ENCODE measurements at places on chromosomes 2 and 18. TPM values are rescaled to one million over a fixed set of nuclear protein-coding genes. Genes with fewer than 3 reads are reported as not detected.

GRCh38 chr2:202541137-202541536 is 93.6 kb upstream of the FAM117B start:
- peak; percentile 31 for DNase-seq

DNA sequence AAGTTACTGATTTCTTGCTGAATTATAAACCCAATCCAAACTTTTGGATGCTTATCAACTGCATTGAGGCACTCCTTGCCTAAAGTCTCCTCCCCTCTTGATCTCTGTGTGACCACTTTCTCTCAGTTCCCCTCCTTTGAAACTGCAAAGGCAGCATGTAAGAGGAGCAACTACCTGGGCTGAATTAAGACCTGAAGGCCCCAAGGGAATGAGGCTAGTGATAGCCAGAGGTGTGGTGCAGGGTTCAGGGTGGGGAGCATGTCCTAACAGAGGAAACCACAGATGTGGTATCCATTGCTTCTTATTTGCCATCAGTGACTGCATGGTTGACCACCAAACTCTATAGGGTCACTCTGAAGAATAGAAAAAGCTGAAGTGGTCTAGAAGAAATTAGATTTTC is 557.9 kb downstream of the TNS1 start:
- no peak for DNase-seq

GRCh38 chr2:169928463-169928864 is 101.2 kb downstream of the UBR3 start:
- DNase-seq, result no peak

DNA sequence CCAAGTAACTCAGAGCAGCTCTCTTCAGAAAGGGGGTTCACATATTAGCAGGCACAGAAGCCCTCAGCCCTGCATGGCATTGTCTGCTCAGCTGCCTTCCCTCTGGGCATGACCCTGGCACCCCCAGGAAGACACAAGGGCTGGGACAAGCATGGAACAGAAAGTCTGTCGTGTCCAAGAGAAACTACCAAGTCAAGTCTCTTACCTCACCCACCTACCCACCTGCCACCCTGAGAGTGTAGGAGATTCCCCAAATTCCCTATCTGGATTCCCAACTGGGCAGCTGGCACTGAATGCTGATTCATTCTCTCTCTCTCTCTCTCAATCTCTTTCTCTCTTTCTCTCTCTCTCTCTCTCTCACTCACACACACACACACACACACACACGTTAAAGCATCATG is 21.6 kb downstream of the SMAD7 start:
- DNase-seq, result no peak

Gene MYCN
- total RNA-seq, result 1.4 TPM

DNA sequence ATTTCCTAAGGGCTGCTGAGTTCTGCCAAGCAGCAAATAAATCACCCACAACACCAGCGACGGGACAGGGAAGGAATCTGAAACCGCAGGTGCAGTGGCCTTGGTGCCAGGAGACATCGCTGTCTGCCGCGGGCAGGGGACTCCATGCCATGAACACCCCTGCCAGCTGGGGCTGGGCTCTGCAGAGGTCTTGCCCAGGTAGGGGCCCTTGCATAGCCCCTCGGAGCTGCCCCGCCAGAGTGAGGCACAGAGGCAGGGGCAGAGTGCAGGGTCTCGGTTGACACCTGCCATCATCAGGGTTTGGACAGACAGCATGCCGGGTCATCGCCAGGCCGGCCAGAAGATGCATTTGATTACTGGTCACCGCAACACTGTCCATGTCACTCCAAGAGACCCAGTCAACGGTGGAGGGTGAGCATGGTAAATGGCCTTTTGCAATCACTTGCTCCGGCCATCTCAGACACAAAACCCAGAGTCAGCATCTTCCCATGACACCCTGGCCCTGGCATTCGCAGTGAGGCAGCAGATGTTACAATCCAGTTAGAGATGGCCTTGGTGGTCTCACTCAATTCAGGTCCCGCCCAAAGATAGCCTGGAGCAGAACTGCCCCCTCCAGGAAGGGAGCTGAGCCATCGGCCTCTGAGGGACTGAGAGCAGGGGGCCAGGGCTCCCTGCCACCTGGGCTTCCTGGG is 255.4 kb downstream of the NDUFA10 start:
- DNase-seq, result peak; percentile 27

Gene MLPH
- total RNA-seq, result 0.28 TPM

Gene STAT4
- 1.3 TPM for total RNA-seq

GRCh38 chr2:169038338-169038757 is 7.2 kb upstream of the ABCB11 start:
- no peak for DNase-seq

Gene ARMC9
- 46.7 TPM for total RNA-seq

DNA sequence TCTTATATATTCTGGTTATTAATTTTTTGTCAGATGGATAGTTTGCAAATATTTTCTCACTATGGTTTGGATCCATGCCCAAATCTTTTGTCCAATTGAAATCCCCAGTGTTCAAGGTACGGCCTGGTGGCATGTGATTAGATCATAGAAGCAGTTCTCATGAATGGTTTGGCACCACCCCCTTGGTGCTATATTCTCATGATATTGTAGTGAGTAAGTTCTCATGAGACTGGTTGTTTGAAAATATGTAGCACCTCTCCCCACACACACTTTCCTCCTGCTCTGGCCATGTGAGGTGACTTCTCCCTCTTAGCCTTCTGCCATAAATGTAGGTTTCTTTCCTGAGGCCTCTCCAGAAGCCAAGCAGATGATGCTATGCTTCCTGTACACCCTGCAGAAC is 107.7 kb upstream of the KYNU start:
- DNase-seq, result no peak

Gene SAG
- not detected for total RNA-seq

Gene REG3G
- 150 TPM for total RNA-seq

Gene MALL
- total RNA-seq, result 10.1 TPM

DNA sequence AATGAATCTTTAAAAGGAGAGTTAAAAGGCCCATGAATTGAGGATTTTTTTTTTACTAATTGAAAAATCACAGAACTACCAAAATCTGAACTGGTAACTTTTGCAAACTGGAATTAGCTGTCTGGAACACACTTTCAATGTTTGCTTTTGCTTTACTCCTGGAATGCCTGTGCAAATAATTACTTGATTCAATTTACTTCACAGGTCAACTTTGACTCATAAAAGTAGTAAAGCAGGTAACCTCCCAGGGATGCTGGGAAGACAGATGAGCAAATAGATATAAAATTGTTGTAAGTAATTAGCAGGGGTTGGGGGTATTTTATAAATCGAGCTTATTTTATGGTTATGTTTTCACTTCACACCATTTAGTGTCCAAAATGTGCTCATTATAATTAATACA is 398.3 kb upstream of the HNRNPA3 start:
- no peak for DNase-seq

Gene GPR75
- total RNA-seq, result 3.1 TPM

DNA sequence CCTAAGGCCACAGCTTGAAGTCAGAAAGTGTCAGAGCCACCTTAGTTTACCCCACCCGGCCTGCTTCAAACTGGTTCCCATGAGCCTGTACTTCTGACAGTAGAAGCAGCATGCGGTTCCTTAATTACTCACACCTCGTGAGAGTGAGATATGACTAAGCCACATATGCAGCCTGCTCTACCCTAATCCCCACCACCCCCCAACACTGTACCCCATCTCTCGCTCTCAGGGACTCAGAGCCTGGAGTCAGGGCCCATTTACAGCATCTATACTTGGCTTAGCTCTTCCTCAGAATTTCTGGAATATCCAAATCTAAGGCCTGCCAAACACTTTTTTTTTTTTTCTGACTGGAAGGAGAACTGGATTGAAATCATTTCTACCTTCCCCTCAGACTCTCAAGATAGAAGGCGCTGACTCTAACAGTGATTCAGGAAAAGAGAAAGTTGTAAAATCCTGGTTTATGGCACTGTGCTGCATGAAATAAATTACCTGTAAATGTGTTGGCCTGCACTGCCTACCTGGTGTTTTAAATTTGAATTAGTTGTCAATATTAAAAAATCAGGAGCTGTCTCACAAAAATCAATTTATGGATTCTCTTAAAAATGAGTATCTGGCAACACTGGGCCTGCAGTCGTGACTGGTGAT is 360.0 kb downstream of the RND3 start:
- DNase-seq, result no peak

- no peak for DNase-seq
These were observed 287.1 kb upstream of the ATP5MC3 start for GRCh38 chr2:175468431-175469098.
